ENCODE measurements at places on chromosomes 3 and 15.

GRCh38 chr3:69791919-69792399 lies 52.7 kb downstream of the MITF start:
- no peak for DNase-seq

- DNase-seq: no peak
These were observed 65.8 kb downstream of the CADPS start for GRCh38 chr3:62809369-62809768.

DNA sequence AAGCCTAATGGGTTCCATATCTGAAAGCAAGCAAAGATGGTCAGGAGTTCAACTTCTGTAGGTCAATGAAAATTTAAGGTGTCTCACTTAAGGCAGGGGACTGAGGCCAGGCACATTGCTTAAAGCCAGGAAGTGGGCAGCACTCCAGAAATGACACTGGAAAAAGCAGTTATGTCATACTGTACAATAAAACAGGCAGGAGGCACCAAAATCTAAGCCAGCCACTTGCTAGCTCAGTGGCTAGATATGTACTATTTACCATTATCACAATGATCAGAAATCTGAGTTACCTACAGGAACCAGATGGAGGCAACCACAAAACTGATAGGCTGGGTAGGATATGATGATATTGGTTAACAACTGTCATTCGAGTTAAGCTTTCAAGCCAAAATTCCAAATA lies 57.3 kb downstream of the FRMD5 start:
- DNase-seq: no peak

DNA sequence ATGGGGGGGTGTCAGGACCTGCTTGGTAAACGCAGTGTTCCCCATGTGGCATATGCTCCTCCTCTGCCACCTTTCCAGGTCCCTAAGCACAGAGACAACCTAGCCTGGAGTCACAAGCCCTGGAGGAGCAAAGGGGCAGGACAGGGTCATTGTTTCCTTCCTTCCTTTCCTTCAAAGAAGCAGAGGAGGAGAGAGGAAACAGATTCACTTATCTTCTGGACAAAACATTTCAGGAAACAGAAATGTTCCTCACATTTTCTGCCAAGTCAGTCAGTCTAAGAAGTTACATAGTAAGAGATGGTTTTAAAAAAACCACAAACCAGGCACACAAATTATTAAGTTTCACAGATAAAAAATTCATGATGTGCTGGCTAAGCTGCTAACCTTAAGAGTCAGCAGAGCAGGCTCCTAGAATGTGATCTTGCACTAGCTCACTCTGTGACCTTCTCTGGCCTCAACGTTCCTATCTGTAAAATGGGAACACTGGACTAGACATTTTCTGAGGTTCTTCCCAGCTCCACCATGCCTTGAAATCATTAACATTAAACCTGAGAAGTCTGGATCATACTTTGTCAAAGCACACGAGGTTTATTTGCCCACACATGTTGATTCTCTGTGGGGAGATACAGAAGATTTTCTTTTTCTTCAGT lies 47.9 kb downstream of the ATP13A5 start:
- DNase-seq: no peak

DNA sequence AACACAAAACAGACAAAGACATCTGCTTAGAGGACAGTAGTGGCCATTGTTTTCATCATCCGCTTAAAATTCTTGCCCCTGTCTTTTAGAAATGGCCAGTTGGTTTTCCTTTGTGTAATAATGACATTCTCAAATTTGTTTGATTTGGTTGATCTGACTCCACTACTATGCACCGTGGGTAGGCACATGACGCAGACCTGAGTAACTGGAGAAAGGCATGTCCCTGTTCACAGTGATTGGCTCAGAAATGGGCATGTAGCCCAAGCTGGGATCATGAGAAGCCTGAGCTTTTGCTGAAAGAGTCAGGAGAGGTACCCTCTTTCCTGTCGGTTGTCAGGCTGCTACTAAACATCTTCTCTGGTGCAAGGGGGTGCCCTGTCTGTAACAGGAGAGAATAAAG lies 36.6 kb upstream of the MAGI1 start:
- DNase-seq: no peak

GRCh38 chr3:40871394-40871793 lies 327.9 kb upstream of the CTNNB1 start:
- no peak for DNase-seq

GRCh38 chr3:98977520-98977919 lies 76.0 kb upstream of the DCBLD2 start:
- DNase-seq: no peak

DNA sequence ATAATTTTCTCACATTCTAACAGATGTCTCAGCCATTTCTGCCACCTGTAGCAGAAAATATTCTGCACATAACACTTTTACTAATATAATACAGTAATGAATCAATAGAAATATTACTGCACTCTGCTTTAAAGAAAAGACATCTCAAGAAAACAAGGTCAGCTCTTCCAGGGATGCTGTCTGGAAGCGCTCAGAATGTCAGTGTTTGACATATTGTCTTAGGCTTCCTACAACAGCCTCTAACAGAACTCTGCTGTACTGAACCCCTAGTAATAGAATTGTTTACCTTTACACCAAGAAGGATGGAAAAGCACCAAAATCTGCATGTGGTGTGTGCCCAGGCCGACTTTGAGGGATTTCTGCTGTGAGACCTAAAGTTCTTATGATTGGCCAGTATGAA lies 61.9 kb upstream of the FSTL1 start:
- no peak for DNase-seq

DNA sequence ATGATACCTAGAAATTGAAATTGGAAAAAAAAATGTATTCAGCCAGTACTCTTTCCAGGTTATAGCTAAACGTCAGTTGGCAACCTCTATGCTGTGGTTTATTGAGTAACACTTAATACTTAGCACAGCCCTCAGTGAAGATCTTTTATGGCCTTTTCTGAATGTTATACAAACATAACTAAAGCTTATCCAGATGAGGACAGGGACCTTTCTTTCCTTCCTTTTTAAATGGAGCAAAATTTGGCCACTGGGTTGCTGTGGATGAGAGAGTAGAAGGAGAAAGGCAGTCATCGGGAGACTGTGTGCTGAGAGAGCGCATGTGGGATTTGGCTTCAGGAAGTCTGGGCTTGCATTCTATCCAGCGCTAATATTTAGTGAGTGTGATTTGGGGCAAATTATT lies 36.1 kb downstream of the IGF1R start:
- no peak for DNase-seq

- DNase-seq: no peak
These were observed 162.5 kb downstream of the FNDC3B start for GRCh38 chr3:172201870-172202236.

DNA sequence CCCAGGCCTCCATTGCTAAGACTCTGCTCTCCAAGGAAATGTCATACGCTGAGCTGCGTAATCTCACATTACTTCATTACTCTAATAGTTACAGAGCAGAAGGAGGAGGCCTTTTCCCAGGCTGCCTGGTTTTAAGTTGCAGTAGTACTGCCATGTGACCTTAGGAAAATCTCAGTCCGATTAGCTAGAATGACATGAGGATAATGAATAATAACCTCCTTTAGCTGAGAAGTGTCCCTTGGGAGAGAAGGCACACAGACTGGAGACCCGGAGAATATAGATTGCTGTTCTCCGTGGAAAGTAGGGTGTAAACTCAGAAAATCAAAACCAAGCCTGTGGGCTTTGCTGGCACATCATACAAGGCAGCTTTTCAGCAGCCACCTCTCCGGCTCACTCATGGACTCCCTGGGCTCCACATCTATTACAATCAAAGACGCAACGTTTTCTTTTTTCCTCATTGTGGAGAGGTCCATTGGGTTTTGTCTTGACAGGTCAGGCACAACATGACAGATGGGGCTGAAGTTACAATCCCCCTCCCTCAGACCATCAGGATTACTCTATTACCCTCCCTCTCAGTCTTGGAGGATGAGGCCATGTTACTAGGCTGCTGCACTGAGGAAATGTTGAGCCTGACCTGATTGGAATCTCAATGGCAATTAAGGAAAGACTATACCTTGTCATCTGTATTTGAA lies 134.8 kb upstream of the MB21D2 start:
- DNase-seq: no peak

DNA sequence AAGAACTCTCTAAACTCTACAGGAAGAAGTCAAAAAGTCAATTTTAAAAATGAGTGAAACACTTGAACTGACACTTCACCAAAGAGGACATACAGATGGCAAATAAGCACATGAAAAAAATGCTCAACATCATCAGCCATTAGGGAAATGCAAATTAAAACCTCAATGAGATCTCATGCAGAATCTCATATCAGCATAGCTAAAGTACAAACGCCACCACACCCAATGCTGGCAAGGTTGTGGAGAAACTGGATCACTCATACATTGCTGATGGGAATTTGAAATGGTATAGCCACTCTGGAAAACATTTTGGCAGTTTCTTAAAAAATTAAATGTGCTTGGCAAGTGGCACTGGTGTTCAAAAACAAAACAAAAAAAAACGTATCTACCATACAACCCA lies 34.2 kb downstream of the MEGF11 start:
- no peak for DNase-seq

- DNase-seq: no peak
These were observed 656.6 kb upstream of the ADAMTS9 start for GRCh38 chr3:65344444-65344843.

GRCh38 chr3:109284071-109284470 lies 32.2 kb downstream of the DPPA2 start:
- DNase-seq: no peak

Measured in HuH-7.5 (cell line).